ENCODE measurements at places on chromosomes 16 and 17. TPM values are rescaled to one million over a fixed set of nuclear protein-coding genes. Genes with fewer than 3 reads are reported as not detected.

Gene KRT24
- not detected for total RNA-seq

Gene SMPD3
- 0.09 TPM for total RNA-seq

Gene KRT31
- not detected for total RNA-seq

Gene ERN2
- 1.3 TPM for total RNA-seq

Gene WWP2
- 16.4 TPM for total RNA-seq

Gene ABCA8
- 78.8 TPM for total RNA-seq

Gene HIGD1B
- total RNA-seq = not detected

Gene NPIPB13
- total RNA-seq = 1.7 TPM

Gene FBXO39
- total RNA-seq = 0.09 TPM

Gene CCL1
- total RNA-seq = not detected

Gene CCDC200
- total RNA-seq = 0.16 TPM

Gene MYL4
- total RNA-seq = not detected

Gene UBE2O
- total RNA-seq = 23.3 TPM

Gene RCVRN
- total RNA-seq = not detected

Gene PYDC1
- total RNA-seq = not detected

Gene SHISA6
- total RNA-seq = not detected

Gene KRT20
- total RNA-seq = not detected

Gene MT1A
- not detected for total RNA-seq

Gene CA5A
- not detected for total RNA-seq

Gene PLD6
- total RNA-seq = 1.9 TPM

Gene MYLK3
- total RNA-seq = 0.34 TPM

Gene SCGB1C2
- total RNA-seq = not detected

Gene SLC5A10
- not detected for total RNA-seq

Gene PDK2
- 36.3 TPM for total RNA-seq

Gene KRT39
- 0.17 TPM for total RNA-seq

Gene TSPOAP1
- 1.1 TPM for total RNA-seq

Gene KRTAP2-3
- not detected for total RNA-seq

Gene KCNH6
- not detected for total RNA-seq

Gene KRTAP4-4
- total RNA-seq = not detected

Gene MRPS34
- total RNA-seq = 88.6 TPM

Gene TOP2A
- 1.7 TPM for total RNA-seq

Gene SLC9A5
- total RNA-seq = 2.2 TPM

Gene HBZ
- not detected for total RNA-seq

Gene TP53TG3F
- total RNA-seq = not detected

Gene C16orf86
- total RNA-seq = 3.9 TPM

Gene APOH
- not detected for total RNA-seq

Gene SOST
- not detected for total RNA-seq

Gene MMP2
- 1,068 TPM for total RNA-seq

Gene BEAN1
- total RNA-seq = not detected

Gene PITPNM3
- 0.26 TPM for total RNA-seq

Gene SRP68
- total RNA-seq = 32.6 TPM

Gene IRX6
- total RNA-seq = not detected

Gene HID1
- total RNA-seq = 0.16 TPM

Gene ITGAX
- under 0.01 TPM for total RNA-seq

Gene VAT1
- total RNA-seq = 552 TPM

Gene PPY
- not detected for total RNA-seq

Gene LRRC46
- total RNA-seq = not detected

Gene PRR14
- 3.8 TPM for total RNA-seq

Gene PLEKHG4
- total RNA-seq = 34.4 TPM

Gene CORO6
- total RNA-seq = 10.2 TPM

Gene LUC7L3
- total RNA-seq = 37.7 TPM

Gene LDAF1
- 70.2 TPM for total RNA-seq

Gene KRT40
- not detected for total RNA-seq

Gene SNTB2
- 37.8 TPM for total RNA-seq

Gene SKAP1
- total RNA-seq = not detected

Gene MYH8
- total RNA-seq = not detected

Gene ITFG1
- total RNA-seq = 62.4 TPM

Data from bronchial smooth muscle cell (primary cell).